Trophoblast cell (in vitro differentiated cells and primary cell): ENCODE measurements at places on chromosomes 6 and 20.

- no peak for DNase-seq
Measured at GRCh38 chr20:12535316-12535715, 473.5 kb upstream of the SPTLC3 start.

- DNase-seq, result no peak
Measured at GRCh38 chr6:87741001-87741650, 39.1 kb upstream of the AKIRIN2 start.

GRCh38 chr6:119303164-119303887 lies 46.2 kb downstream of the MAN1A1 start:
- DNase-seq, result no peak

GRCh38 chr20:53828088-53828681 lies 234.5 kb upstream of the ZNF217 start:
- DNase-seq, result no peak
